ENCODE measurements at places on chromosomes 1 and 21.

DNA sequence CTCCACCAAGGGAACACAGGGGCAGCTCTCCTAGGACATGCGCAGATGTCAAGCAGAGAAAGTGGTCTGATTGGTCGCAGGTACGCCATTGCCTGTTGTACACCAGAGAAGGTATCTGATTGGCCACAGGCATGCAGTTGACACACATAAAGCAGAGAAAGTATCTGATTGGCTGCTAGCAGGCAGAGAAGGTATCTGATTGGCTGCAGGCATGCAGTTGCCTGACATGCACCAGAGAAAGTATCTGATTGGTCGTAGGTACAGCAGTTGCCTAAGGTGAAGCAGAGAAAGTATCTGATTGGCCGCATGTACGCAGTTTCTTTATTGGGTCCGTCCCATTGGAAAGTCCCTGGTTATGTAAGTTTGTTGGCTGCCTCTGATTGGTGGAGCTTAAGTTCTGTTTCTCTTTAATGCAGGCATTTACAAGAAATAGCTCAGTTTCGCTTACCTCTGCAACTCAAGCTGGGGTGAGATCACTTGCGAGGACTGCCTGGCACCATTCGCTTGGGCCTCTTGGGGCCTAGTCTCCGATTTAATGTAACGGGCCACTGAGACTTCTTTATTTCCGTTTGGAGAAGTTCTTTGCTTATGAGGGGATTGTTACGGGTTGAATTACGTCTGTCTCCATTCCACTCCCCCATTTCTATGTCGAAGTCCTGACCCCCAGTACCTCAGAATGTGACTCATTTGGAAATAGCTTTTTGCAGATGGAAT lies 74.2 kb downstream of the SIK1 start:
- no peak for DNase-seq

DNA sequence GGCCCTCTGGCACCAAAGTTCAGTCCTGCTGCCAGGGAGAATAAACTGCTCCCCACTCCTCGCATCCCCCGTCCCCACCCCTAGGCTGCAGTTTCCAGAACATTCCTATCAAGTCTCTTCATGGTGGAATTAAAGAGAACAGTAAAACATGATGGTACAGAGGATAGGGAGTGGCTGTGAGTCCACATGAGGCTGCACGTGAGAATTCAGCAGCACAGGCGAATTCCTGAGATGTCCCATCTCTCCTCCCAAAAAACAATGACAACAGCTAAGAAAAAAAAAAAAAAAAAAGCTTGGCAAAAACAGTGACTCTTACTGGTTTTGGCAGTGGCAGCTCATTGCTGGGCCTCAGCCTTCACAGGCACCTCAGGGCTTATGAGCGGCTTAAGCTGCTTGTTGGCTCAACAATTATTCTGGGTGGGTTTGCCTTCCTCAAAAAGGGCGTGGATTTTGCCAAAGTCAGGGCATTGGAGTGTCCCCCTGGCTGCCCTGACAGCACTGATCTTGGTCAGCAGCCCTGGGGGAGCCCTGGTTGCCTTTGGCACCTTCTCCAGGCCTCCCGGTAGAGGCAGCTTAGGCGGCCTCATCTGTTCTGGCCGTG lies 5.7 kb upstream of the IFFO2 start:
- no peak for DNase-seq

- DNase-seq = no peak
These were observed 85.3 kb upstream of the RGS4 start for GRCh38 chr1:162983671-162984425.

DNA sequence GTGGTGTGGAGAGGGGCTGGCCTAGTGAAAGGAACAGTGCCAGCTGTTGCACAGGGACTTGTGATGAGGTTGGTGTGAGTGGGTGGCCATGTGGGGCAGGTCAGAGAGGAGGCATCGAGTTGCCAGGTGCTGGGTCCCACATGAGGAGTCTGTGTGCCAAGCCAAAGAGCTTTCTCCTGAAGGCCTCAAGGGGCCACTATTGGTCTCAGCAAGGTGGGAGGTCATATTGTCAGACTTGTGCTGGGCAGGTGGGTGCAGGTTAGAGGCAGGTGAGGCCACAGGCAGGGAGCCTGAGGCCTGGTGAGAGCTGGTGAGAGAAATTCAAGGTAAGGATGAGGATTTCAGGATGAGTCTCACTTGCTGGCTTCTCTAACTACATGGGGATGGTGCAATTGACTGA lies 256.8 kb downstream of the DISC1 start:
- no peak for DNase-seq

DNA sequence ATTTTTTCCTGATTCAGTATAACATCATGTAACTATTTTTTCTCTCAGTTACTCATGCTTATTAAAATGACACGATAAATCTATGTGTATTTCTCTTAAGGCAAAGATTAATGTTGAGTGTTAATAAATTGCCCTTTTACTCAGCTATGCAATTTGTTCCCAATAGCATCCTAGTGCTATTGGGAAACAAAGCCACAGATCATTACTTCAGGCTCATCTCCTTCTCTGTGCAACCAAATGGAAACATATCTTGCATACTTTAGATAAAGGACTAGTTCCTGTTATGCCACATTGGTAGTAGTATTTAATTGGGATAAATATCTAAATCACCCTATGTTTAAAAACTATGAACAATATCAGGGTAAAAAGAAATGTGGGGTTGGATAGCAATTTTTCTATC lies 106.2 kb downstream of the PLPPR4 start:
- no peak for DNase-seq

- DNase-seq = no peak
These were observed 8.3 kb downstream of the TRNP1 start for GRCh38 chr1:27001570-27002360.

DNA sequence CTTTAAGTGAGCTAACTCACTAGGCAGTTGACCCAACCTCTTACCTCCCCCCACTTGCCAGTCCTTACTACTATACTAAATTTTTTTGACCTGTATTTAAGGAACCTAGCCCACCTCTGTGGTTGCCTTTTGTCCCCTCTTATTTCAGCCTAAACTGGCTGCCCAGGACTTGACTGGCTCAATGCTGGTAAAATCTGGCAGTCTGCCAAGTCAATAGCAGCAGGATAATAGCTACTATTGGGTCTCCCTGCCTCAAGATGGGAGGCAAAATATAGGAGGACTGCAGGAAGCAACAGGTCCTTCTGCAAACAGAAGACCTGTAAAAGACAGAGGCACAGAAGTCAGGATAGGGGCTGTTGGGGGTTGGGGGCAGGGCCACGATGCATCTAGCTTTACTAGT lies 144.2 kb upstream of the POGK start:
- no peak for DNase-seq

GRCh38 chr1:162420120-162420519 lies 8.2 kb upstream of the SH2D1B start:
- DNase-seq = no peak

GRCh38 chr1:209417761-209418160 lies 165.8 kb upstream of the CAMK1G start:
- DNase-seq = no peak

- DNase-seq = peak; percentile 88
These were observed 5.7 kb downstream of the KRTCAP2 start for GRCh38 chr1:155167166-155168104.

GRCh38 chr1:207040181-207040533 lies 7.6 kb upstream of the C1orf116 start:
- no peak for DNase-seq

GRCh38 chr1:246001142-246001836 lies 505.8 kb downstream of the SMYD3 start:
- DNase-seq = no peak

DNA sequence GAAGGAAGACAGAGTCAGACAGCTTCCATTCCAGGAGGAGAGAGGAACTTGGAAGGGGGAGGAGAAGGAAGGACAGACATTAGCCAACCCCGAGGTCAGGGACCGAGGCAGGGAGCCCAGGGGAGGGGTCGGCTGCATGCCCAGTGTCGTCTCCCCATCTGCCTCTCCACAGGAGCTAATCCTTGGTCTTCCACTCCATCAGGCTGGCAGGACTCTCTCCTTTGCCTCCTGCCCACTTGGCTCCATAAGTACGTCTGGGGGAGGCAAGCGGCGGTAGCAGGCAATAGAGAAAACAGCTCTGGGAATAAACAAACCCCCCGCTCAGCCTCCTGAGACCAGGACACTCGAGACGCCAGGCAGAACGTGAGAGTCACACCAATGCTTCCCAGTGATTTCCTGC lies 71.3 kb downstream of the GRIK3 start:
- DNase-seq = no peak

GRCh38 chr1:113129529-113130185 lies 56.7 kb downstream of the LRIG2 start:
- DNase-seq = no peak

DNA sequence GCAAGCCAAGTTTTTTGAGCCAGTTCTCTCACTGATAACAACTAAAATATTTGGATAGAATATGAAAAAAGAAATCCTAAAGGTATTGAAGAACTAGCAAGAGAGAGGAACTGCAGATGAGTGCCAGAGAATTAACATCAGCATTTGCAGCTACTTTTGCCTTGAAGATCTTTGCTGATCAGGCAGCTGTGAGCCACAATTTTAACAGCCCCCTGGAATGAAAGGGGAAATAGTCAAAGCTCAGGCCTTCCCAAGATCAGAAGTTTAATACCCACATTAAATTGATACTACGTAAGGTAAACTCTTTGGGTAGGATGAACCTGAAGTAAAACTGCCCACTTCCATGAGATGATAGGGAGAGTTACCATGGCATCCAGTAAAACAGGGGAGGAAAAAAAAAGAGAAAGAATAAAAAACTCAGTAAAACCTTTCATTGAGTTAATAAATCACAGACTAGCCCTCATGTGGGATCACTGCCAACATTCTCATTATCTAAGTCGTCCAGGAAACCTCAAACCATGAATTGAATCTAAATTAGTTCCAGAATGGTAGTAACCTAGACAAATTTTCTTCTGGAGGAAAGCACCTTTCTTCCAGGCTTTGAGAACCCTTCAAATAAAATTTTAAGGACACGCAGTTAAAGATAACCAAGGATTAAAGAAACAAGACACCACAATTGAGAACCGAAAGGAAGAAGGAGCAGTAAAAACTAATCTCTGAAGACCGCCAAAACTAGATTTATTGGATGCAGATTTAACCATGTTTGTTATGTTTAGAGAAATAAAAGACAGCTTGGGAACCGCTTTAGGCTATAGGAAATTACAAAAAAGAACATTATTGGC lies 28.3 kb downstream of the SCP2 start:
- no peak for DNase-seq

DNA sequence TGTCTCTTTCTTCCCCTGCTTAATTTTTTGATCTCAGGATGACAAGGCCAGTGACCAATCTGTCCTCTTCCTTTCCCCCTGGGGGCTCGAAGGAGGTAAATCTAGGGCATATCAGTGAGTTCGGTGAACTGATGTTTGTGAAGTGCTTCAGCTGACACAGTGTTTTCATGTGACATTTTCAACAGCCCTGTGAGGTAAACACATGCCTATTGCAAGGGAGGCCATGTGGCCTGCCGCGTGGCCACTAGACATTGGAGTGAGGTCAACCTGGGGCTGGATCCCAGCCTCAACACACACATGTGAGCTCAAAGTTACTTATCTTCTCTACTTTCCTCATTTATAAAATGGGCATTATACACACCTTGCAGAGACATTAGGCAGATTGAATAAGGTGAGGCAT lies 126.3 kb downstream of the PLPP3 start:
- DNase-seq = no peak

- DNase-seq = no peak
These were observed 109.2 kb downstream of the OSBPL9 start for GRCh38 chr1:51726051-51726450.

DNA sequence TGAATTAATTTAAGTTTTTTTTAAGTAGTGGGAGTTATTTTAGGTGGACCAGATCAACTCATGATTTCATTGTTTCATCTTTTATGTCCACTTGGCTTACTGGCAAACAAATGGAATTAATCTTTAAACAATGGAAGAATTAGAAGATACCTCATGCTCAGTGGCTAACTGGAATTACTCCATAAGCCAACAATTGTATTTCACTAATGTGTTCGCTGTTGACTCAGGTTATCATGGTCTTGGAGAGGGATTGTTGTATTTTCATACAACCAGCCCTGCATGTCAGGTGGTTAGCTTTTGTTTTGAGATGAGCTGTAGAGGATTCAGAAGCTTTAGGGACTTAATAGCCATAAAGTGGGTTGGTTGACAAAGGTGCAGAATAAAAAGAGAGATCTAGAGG lies 57.2 kb upstream of the HMCN1 start:
- DNase-seq = no peak

DNA sequence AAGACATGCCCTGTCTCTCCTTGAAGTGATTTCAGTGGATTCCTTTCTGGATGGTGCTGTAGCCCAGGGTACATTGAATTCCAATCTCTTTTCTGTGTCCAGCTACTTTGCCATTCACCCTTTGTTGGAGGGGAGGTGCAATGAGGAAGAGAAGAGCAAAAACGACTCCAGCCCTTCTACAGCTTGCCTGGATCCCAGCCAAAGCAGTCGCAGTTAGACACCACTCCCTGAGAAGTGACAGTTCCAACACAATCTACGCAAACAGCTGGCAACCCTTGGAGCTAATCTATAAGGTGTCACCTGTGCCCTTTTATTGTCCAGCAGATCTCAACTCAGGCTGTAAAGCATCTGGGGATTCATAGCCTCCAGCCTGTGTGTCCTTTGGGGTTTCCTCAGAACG lies 4.6 kb downstream of the CD244 start:
- no peak for DNase-seq

DNA sequence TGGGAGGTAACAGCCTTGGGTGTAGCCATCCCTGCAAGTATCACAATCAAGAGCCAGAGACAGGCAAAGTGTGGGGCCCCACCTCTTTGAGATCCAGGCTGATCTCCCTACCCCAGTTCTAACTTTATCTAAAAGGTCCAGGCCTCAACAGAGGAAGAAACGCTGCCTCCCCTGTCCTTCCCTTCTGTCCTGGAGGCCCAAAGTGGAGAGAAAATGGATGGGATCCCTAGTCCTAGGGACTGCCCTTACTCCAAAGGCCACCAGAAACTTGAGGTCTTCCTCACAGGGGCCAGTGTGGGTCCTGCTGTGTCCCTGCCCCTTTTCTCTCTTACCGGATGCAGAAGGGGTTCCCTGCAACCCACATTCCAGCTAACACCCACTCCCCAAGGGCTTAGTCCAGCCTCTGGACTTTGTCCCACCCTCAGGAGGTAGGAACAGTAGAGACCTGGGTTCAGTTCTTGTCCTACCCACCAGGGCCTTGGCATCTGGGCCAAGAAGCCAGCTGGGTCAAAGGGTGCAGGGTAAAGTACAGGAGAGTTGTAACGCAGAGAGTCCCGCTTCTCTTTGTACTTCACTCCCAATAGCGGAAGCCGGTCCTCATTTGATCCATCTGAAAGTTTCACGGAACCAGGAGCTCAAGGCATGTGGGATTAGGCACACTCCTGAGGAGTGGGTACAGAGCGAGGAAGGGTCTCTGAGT lies 1.9 kb downstream of the HDGF start:
- DNase-seq = no peak

GRCh38 chr1:52296345-52296744 lies 69.7 kb downstream of the CC2D1B start:
- no peak for DNase-seq

- no peak for DNase-seq
These were observed 207.3 kb downstream of the NRIP1 start for GRCh38 chr21:14857529-14857928.

All from type B pancreatic cell (in vitro differentiated cells).